ENCODE measurements at places on chromosomes 11 and 22.

GRCh38 chr22:44206330-44206645 is 25.6 kb downstream of the PARVG start:
- no peak for DNase-seq

DNA sequence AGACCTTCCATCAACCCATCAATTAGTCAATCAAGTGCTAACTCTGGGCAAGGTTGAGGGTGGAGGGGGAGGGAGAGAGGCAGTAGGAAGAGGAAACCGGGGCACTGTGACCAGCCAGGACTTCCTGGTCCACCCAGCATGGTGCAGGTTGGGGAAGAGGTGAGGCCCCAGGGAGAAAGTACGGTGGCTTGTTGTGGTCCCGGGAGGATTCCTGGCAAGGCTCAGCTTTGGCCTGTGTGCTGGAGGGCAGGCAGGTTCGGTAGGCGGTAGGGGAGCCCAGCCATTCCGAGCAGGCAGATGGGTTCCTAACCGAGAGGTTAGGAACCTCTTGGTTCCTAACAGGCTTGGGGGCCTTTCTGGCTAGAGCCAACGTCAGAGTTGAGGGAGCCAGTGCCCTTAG is 10.8 kb downstream of the ST14 start:
- no peak for DNase-seq

DNA sequence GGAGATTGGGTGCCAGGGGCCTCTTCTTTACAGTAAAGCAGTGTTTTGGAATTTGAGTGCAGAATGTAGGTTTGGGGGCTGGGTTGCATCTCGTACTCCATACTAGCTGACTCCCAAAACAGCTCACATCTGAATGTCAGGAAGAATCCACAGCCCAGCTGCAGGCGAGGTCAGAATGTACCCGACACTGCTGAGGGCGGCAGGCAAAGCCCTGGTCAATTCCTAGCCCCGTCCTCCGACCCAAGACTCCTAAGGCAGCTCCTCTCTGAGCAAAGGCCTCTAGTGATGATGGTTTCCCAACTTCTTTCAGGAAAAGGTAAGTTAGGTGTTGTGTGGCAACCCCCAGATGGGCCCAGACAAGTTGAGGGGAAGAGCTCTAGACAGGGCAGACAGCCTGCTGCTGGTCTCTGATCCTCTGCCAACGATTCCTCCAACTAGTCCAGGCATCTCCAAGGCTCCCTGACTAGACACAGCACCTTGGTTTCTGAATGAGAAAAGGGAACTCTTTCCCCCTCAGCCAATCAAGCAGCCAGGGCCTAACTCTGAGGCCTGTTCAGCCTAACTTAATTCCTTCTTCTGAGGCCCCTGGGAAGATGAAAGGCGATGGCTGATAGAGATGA is 8.6 kb downstream of the LARGE2 start:
- DNase-seq, result no peak

- no peak for DNase-seq
Observed at GRCh38 chr22:23742505-23743264, 8.2 kb downstream of the ZNF70 start.

DNA sequence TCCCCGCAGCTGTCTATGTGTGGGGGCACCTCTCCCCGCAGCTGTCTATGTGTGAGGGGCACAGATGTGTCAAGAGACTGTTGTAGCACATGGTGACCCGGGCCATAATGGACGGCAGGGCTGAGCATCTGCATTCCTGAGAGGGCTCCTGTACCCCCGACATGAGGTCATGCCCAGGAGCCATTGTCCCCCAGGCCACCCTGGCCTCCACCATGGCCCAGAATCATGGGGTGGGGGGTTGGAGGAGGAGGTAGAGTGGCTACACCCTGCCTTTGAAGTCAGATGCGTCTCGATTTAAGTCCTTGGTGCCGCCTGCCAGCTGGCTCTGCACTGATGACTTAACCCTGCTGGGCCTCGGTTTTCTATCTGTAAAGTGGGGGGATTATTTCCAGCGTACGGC is 49.1 kb downstream of the ARHGAP8 start:
- DNase-seq, result no peak

DNA sequence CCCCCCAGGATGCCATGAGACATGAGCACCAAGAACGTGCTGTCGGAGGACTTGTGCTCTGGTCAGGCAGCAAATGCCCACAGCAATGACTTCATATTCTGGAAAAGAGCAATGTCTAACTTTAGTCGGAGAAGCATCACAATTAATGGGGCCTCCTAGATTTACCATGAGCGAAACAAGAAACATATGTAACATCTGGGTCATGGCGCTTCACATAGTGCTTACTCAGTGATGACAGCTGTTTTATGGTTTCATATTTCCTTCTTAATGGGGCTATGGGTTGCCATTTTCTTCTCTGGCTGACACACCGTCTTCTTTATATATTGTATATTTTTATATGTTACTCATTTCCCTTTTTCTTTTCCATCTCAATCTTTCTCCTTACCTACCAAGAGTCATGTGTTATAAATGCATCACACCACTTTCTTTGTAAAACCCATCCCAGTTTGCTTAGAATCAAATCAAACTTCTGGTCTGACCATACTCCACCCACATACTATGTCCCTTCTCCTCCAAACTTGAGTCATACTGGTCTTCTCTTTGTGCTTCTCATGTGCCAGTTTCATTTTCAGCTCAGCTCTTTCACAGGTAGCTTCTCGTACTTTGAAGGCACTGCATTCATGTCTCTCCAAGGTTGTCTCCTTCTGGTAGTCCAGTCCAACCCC is 9.4 kb upstream of the CASP12 start:
- peak; percentile 85 for DNase-seq

- no peak for DNase-seq
Observed at GRCh38 chr11:120027546-120028180, 110.2 kb downstream of the TRIM29 start.

- DNase-seq, result no peak
Observed at GRCh38 chr22:47225080-47225930, 462.9 kb downstream of the TBC1D22A start.

- no peak for DNase-seq
Observed at GRCh38 chr22:36918586-36919284, 5.3 kb downstream of the CSF2RB start.

DNA sequence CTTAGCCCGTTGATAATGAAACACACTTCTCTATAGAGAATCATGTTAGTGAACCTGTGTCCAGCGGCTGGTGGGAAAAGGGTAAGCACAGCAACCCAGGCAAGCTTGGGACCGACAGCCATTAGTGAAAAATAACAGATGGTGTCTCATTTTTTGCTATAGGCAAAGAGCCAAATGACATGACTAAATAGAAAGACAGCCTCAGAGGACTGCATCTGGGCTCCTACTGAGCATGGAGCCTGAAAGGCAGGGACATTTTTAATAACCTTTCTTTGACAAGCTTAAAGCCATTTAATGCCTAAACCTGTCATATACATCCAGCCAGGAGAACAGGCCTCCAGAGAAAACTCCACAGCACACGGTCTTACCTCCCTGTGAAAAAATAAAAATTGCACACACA is 67.0 kb downstream of the FANCF start:
- DNase-seq, result peak; percentile 47

GRCh38 chr22:24232725-24233124 is 12.2 kb downstream of the GGT5 start:
- DNase-seq, result no peak

DNA sequence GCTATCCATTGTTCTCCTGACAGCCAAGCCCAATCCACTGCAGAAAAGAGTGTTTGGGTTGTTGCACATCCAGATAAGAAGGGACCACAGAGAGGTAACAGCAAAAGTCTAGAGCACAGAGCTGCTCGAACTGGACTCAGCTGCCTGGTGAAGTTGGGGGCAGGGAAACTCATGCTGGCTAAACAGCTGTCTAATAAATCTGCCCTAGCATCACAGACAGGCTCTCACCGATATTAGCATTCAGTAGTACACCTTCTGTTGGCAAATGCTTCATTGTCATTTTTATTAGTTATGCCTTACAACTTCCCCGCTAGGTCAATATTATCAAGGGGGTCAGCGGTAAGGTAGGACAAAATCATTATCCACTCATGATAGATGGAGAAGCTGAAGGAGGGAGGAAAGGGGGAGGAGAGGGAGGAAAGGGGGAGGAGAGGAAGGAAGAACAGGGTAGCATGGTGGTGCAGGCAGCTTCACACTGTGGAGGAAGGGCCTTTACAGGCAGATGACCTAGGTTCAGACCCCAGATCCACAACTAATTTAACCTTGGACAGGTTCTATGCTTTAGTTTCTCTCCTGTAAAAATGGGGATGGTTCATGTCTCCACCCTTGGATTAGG is 102.7 kb downstream of the LARGE1 start:
- DNase-seq, result no peak

DNA sequence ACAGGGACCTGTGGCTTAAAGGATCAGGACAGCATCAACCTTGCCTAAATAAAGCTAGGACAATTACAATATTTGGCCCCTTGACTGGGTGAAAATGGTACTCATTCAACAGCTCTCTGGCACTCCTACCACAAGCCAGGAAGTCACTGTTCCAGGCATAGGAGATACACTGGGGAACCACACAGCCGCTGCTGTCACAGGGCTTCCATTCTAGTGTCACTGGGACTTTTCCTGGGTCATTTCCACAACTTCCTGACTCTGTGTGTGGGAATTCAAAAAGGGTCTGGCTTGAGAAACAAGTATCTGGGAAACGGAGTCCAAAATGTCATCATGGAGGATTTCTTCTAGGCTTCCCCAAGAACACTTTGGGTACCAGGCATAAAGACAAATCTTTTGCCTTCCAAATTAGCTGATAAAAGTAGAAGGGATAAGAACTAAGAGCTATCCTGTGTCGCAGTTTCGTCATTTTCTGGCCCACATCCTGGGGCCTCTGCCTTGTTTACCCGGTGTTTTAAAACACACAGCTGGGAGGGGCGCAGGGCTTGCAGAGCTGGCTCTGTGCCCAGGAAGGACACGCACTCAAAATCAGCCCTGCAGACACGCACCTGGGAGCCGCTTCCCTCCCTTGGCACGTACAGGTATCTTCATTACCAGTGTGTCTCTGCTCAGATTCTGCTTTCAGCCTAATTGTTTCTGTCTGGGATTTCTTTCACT is 38.0 kb downstream of the TMEM45B start:
- no peak for DNase-seq

DNA sequence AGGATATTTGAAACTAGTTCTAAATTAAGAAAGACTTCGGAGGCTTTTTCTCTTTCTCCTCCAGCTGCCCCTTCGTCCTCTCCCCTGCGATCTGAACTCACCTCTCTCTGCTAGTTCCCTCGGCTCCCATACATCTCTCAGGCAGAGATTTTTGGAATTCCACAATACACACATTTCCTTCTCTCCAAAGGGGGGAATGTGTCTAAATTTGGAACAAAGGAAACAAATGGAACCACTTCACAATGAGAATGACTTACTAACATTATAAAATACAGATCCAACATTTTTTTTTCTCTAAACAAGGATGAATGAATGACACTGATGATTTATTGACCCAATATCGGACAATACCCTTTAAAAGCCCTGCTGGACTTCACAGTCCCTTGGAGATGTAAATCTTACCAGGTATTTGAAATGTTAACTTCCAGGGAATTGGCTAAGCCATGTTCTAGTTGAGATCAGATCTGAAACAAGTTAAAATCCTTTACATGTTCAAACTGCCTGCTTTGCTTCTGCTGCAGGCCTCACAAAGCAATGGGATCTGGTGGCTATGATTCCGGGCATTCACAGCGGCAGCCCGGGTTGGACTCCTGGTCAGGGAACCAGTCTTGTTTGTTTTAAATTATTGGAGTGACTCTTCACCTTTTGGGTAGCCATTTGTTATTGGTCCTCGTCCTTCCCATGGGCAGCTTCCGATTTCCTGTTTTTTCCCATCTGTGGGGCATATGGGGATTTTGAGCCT is 20.5 kb upstream of the GSTP1 start:
- peak; percentile 51 for DNase-seq

DNA sequence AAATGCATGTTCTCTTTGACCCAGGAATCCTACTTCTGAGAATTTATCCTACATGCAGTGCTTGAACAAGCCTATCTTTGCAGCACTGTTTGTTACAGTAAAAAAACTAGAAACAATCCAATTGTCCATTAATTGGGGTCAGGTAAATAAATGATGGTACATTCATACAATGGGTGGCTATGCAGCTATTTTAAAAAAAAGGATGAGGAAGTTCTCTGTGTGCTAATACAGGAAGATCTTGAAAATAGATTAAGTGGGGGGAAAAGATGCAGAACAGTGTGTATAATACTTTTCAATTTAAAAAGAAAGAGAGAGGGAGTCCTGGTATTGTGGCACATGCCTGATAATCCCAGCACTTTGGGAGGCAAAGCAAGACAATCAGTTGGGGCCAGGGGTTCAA is 9.5 kb upstream of the CREB3L1 start:
- no peak for DNase-seq

GRCh38 chr22:41885116-41885515 is 29.8 kb downstream of the SHISA8 start:
- no peak for DNase-seq

GRCh38 chr11:23041001-23041503 is 180.8 kb upstream of the CCDC179 start:
- no peak for DNase-seq

DNA sequence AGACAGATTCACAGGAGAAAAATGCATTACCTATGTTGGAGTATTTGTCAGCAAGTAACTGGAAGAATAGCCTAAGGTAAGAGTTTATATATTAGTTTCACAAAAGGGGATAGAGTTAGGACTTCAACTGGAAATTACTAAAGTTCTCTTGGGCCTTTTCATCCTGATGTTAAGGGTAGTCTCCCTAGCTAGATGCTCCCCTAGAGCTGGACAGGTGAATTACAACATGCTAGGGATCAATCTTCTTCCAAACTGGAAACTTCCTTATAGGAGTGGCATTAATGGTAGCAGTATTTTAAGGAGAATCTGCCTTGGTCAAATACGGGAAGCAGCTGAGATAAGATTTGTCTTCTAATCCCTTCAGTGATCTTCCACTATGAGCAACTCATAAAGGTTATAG is 632.8 kb upstream of the RAG2 start:
- DNase-seq, result no peak

GRCh38 chr11:68032003-68032402 is 1.5 kb downstream of the NDUFS8 start:
- no peak for DNase-seq

DNA sequence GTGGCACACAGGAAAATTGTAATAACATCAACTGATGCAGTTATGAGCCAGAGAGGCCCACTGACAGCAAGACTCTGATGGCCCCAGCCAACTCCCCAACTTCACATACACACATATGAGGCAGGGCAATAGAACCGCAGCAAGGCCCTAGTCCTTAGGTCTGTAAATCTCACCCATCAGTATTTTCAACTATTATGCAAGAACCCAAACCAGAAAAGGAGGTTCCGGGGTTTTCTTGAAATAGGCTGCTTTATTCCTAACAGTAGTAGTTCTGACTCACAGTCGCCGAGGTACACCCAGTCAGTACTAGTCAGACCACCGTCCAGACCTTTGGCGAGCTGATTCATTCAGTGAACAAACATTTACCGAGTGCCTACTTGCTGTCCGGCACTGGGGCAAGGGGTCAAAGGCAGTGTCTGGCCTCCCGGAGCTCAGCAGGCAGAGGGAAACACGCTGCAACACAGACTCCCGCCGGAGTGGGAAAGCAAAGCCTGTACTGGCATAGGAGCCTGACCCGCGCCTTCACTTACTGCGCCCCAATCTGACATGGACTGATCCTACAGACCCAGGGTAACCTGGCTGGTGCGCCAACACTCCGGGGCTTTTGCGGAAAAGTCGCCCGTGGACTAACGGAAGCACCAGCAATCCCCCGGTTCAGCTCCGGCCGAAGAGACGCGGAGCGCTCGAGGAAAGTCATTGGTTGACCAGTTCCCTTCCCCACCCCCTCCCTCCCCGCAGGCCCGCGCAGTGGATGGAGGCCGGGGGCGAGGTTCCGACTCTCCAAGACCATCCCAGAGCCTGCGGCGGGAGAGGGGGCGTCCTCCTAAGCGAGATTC is 1.3 kb downstream of the PLEKHA7 start:
- DNase-seq, result no peak

All from fibroblast of skin of abdomen (primary cell).